Tracheal epithelial cell (primary cell): ENCODE measurements at places on chromosomes 4 and X. TPM values are rescaled to one million over a fixed set of nuclear protein-coding genes. Genes with fewer than 3 reads are reported as not detected.

The ZNF718 gene
- total RNA-seq, result 4.6 and 6.2 TPM in 2 replicates

The BMPR1B gene
- 4.1 and 15.3 TPM in 2 replicates for total RNA-seq

The CDKL5 gene
- 2.3 and 5.5 TPM in 2 replicates for total RNA-seq

The CT83 gene
- 1.1 TPM in 1 of 2 replicates, not detected in the other for total RNA-seq

The TMPRSS11B gene
- under 0.01 and 0.21 TPM in 2 replicates for total RNA-seq

The SEC24B gene
- 13.0 and 16.6 TPM in 2 replicates for total RNA-seq

The CXCL11 gene
- 2.2 TPM in 1 of 2 replicates, not detected in the other for total RNA-seq

The PNMA5 gene
- not detected in 2 replicates for total RNA-seq

The RPA4 gene
- total RNA-seq, result 0.21 TPM in 1 of 2 replicates, not detected in the other

The PCDH18 gene
- under 0.01 TPM in 1 of 2 replicates, not detected in the other for total RNA-seq

The COL25A1 gene
- total RNA-seq, result under 0.01 and 0.24 TPM in 2 replicates

The PLAC1 gene
- 1.3 and 2.4 TPM in 2 replicates for total RNA-seq
